ENCODE measurements at places on chromosomes 1 and 21.
A peak's percentile ranks its signal among the peaks of the same experiment; 100 is the strongest.

GRCh38 chr1:22790232-22791008 lies 79.8 kb downstream of the EPHB2 start:
- no peak for DNase-seq

DNA sequence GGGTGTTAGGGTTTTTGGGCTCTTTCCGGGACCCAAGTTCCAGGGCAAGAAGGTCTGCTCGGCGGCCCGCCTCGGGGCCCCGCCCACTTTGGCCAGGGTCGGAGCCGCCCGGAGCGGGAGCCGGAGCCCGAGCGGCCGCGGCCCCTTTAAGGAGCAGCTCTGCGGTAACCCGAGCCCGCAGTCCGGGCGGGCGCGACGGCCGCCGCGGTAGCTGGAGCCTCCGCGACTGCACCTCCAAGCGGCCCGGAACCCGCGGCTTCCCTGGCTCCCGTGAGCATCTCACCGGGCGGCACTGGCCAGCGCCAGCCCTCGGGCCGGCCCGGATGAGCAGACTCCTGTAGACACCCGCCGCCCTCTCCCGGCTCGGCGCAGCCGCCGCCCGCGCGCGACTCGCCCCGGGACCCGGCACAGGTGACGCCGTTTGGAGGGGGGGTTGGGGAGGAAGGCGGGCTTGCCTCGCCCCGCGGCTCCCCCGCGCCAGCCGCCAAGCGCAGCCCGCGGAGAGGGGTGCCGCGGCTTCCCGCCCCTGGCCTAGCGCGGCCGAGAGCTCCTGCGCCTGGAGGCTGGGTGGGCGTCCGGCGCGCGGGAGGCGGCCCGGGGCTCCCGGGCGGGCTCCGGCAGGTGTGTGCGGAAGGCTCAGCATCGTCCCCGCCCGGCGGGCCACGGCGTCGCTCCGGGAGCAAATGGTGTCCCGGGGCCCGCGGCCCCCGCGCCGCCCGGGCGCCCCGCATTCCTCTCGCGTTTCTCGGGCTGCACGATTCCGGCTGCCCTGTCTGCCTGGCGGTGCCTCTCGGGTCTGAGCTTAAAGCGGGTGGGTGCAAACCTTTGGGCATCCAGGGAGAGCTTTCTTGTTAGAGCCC lies at the start of gene TLCD4:
Gene TLCD4, plus strand, starts transcription at position 149 of the 860 bp plus-strand sequence. CDS start 26,547 bp downstream, outside the sequence.
- DNase-seq = peak; percentile 72

DNA sequence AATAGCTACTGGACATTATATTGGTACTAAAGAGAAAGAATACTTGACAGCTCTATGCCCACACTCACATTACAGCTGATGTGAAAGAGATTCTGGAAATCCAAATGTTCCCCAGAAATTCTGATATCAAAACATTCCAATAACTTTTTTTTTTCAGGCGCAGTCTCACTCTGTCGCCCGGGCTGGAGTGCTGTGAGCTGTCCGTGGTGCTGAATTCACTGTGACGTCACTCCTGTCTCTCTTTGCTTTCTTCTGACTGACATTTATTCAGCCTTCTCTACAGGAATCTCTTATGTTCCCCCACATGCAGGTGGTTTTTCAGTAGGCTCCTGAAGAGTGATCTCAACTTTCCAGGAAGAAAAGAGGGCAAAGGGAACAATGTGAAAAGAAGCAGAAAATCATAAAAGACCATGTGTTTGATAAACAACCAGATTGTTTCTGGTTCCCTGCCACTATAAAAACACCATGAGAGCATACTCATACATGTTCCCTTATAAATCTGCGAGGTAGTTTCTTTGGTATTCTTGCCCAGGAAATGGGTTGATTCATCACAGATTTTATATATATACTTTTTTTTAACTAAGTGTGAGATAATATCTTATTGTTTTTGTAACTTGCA lies 6.2 kb downstream of the S100A7A start:
- peak; percentile 81 for DNase-seq

DNA sequence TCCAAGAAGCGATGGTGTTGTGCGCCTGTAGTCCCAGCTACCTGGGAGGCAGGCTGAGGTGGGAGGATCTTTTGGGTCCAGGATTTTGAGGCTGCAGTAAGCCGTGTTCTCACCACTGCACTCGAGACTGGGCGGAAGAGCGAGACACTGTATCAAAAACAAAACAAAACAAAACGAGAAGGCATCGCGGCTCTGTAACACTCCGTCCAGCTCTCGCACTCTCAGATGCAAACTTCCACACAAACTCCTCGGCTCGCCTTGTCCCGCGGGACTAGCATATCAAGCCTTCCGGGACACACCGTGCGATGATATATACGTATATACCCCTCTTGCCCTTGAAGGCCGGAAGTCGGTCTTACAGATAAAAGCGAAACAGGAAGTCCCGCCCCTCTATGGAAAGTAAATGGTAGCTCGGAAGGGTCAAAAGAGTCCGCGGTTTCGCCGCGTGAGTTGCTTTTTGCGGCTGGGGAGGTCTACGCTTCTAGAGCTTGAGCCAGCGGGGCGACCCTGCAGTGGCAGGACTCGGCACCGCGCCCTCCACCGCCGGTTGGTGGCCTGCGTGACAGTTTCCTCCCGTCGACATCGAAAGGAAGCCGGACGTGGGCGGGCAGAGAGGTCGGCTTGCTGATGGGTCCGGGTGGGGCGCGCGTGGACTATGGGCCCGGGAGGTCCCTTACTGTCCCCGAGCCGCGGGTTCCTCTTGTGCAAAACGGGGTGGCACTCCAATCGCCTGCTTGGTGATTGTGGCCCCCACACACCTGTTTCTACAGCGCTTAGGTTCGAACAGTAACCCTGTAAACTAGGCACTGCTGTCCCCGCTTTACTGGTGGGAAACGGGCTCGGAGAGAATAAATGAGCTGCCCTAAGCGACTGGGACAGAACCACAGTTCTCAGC lies at the start of gene COA6:
Gene COA6, plus strand, starts transcription at position 393 of the 895 bp plus-strand sequence. Its CDS starts 11 bp downstream, at position 404.
- peak; percentile 92 for DNase-seq

DNA sequence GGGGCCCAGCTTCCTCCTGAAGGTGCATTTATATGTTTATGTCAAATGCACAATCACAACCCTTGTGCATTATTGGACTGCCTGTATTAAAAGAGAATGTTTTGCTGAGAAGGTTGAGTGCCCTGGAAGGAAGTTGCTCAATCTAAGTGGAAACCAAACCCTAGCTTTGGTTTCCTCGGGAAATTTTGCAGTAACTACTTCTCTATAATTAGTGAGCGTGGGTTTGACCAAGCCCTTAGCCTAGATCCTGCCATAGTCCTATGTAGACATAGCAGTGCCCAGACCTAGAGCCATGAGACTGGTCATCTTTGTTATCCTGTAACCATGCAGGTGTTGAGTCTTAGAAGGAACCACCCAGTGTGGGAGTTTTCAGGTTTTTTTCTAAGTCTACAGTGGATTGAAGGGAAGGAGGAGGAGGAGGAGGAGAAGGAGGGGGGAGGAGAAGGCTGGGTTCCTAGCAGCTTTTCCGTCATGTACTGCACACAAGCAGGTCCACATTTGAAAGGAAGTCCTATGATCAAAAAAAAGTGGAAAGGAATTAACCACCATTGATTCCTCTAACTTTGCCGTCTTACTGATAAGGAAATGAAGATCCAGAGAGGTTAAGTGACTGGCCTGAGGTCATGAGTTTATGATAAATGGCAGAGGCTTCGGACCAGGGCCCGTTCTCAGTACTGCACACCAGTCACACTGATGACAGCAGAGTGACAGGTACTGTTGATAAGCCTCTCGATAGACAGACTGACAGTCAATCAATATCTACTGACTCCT lies 72.2 kb upstream of the LYST start:
- DNase-seq = peak; percentile 12

- no peak for DNase-seq
Measured at GRCh38 chr1:115575661-115576060, 66.1 kb upstream of the VANGL1 start.

DNA sequence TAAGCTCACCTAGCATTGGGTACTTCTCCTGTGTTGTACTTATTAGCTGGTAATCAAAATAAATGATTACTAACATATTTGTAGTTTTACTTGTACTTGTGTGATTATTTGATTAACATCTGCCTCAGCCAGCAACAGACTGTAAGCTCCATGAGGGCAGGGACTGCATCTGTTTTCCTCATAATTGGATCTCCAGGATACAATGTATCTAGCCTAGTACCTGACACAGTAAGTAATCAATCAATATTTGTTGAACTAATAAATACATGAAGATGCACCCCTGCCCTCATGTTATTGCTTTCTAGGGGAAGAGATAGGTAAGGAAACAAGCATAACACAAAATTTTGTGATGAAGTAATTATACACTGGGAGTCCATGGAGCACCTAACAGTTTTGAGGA lies 101.5 kb downstream of the TENT5C start:
- no peak for DNase-seq

- DNase-seq = no peak
Measured at GRCh38 chr1:165857046-165857801, 29.8 kb downstream of the UCK2 start.

- no peak for DNase-seq
Measured at GRCh38 chr1:212771341-212771740, 20.2 kb downstream of the NSL1 start.

- DNase-seq = no peak
Measured at GRCh38 chr1:7379441-7379971, 391.6 kb upstream of the VAMP3 start.

DNA sequence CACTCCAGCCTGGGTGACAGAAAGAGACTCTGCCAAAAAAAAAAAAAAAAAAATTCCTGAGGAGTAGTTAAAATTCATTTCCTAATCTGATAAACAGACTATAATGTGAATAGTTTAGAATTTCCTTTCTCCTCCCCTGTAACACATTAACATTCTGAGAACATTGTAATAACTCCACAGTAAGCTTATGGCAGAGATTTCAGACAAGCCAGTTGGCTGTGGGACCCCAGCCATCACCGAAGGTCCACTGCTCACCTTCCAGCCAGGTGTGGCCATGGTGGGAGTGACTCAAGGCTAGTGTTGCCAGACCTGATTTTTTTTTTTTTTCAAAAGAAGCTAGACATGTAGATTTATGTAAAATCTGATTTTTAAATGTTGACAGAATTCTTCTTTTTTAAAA lies 11.8 kb downstream of the KANK4 start:
- no peak for DNase-seq

- no peak for DNase-seq
Measured at GRCh38 chr1:214476229-214476985, 75.0 kb downstream of the PTPN14 start.

DNA sequence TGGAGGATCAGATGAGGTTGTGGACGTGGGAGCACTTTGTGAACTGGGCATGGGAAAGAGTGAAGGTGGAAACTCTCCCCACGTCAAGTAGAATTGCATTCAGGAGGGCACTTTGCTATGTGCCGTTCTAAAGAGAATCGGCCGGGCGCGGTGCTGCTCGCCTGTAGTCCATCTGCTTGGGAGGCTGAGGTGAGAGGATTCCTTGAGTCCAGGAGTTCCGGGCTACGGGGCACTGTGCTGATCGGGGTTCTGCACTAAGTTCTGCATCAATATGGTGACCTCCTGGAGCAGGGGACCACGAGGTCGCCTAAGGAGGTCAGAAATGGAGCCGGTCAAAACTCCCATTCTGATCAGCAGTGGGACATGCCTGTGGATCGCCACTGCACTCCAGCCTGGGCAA lies 141.9 kb downstream of the PEX14 start:
- DNase-seq = no peak

DNA sequence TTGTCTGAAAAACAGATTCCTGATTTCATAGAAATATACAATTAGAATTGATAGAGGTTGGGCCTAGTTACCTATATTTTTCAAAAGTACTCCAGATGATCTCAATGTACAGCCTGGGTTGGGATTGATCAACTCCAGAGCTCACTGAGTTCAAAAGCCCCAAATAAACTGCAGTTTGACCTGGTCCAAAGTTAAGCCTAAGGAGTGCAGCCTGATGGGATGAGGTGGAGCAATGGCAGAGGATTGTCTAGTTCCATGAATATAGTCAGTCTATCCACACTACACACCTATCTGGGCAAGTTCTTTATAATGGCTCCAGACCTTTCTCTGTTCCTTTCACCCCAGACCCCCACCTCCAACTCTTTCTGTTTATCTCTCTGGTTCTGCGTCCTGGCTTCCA lies 49.2 kb downstream of the C8A start:
- no peak for DNase-seq

- DNase-seq = no peak
Measured at GRCh38 chr1:102550729-102551384, 554.1 kb upstream of the OLFM3 start.

DNA sequence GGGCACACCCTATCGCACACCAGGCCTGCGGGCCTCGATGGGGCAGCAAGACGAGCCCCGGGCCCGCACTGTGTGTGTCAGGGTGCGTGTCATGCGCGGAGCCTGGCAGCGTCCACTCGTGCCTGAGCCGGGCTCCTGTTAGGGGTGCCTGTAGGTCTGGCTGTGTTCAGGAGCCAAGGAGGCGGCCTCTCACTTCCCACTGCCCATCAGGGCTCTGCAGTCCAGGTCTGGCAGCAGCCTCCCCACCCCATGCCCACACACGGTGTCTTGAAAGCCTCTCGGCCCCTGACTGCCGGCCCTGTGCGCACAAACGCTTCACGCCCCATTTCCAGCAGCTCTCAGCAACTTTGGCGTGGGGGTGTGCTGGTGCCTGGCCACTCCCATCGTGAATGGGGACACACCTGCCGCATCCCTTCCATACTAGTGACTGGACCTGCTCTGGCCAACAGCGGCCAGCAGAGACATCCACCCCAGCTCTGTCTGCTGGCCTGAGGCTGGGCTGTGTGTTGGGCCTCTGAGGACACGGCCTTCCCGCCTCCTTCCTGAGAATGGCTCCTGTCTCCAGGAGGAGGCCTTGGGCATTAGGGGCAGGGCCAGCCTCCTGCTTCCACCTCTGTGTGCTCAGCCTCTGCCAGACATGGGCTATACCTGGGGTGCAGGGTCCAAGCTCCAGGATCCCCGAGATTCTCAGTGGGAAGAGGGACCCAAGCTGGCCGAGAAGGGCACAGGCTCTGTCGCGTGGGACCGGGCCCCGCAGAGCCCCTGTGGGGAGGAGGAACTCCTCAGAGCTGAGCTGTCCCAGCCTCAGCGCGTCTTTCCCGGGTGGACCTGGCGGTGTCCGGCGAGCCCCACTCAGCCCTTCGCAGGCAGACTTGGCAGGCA lies 41.8 kb upstream of the ACTRT2 start:
- peak; percentile 54 for DNase-seq

GRCh38 chr1:2800664-2801045 lies 838 bp downstream of the TTC34 start:
- DNase-seq = peak; percentile 37

DNA sequence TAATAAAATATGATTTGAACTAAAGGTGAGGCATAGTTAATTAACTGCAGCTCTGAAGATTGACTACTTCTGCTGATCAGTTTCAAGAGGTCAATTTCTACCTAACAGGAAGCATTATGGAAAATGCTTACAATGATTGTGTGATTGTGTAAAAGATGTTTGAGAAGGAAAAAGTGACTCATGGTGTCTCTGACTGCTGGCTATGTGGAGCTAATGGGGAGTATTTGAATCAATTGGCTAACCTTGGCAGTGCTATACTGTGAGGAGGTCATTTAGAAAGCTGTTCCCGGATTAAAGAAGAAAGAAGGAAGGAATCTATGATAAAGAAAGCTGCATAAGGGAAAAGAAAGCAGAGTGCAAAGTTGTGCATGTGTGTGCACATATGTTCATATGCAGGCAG lies 376.5 kb downstream of the ADGRL2 start:
- DNase-seq = no peak

Measured in sciatic nerve (tissue), 2 donors.